Dermis lymphatic vessel endothelial cell (primary cell): ENCODE measurements at places on chromosomes 7 and 10. TPM values are rescaled to one million over a fixed set of nuclear protein-coding genes. Genes with fewer than 3 reads are reported as not detected.

ADIRF gene
- total RNA-seq, result 24.2 and 47.5 TPM in 2 replicates

CHCHD3 gene
- total RNA-seq, result 53.0 and 67.4 TPM in 2 replicates

TBX20 gene
- total RNA-seq, result not detected in 2 replicates

ACBD7 gene
- total RNA-seq, result 0.52 and 0.76 TPM in 2 replicates

MYL7 gene
- total RNA-seq, result not detected in 2 replicates

KDM7A gene
- total RNA-seq, result 9.3 and 12.9 TPM in 2 replicates

ERCC6 gene
- total RNA-seq, result 12.7 and 20.8 TPM in 2 replicates

MYPN gene
- total RNA-seq, result 0.11 TPM in 1 of 2 replicates, not detected in the other

UCN3 gene
- not detected in 2 replicates for total RNA-seq

ANK3 gene
- total RNA-seq, result 0.11 and 0.17 TPM in 2 replicates

CCSER2 gene
- total RNA-seq, result 20.2 and 27.7 TPM in 2 replicates

GIMAP1 gene
- total RNA-seq, result 21.1 and 28.8 TPM in 2 replicates

MPP7 gene
- total RNA-seq, result 2.8 and 7.4 TPM in 2 replicates

GRM3 gene
- total RNA-seq, result not detected in 2 replicates

PRRT4 gene
- not detected in 2 replicates for total RNA-seq

FIGNL1 gene
- total RNA-seq, result 11.5 and 13.1 TPM in 2 replicates

CYP2C18 gene
- not detected in 2 replicates for total RNA-seq

WDFY4 gene
- total RNA-seq, result 0.11 TPM in 1 of 2 replicates, not detected in the other

ARHGAP19 gene
- 10.9 and 11.6 TPM in 2 replicates for total RNA-seq

PCLO gene
- 5.0 and 5.3 TPM in 2 replicates for total RNA-seq

IL2RA gene
- not detected in 2 replicates for total RNA-seq

EN2 gene
- under 0.01 TPM in 1 of 2 replicates, not detected in the other for total RNA-seq

NPC1L1 gene
- total RNA-seq, result not detected in 2 replicates

BICC1 gene
- under 0.01 and 0.43 TPM in 2 replicates for total RNA-seq

SPDYE9 gene
- total RNA-seq, result not detected in 2 replicates

POLL gene
- total RNA-seq, result 6.1 and 7.2 TPM in 2 replicates

AGR3 gene
- total RNA-seq, result not detected in 2 replicates

LANCL2 gene
- 14.8 and 16.3 TPM in 2 replicates for total RNA-seq

LRRD1 gene
- total RNA-seq, result not detected in 2 replicates

CELF2 gene
- 0.95 and 2.2 TPM in 2 replicates for total RNA-seq
